ENCODE measurements at places on chromosomes 6 and 20.

GRCh38 chr20:22908944-22909343 lies 126.2 kb upstream of the SSTR4 start:
- peaks cover 2% of the 10 kb centered on the region for H3K27me3 ChIP-seq
- H3K36me3 ChIP-seq, result no peaks in the 10 kb centered on the region
- H3K4me1 ChIP-seq, result no peaks in the 10 kb centered on the region
- DNase-seq, result no peak
- H3K4me3 ChIP-seq, result no peak overlapping the region

DNA sequence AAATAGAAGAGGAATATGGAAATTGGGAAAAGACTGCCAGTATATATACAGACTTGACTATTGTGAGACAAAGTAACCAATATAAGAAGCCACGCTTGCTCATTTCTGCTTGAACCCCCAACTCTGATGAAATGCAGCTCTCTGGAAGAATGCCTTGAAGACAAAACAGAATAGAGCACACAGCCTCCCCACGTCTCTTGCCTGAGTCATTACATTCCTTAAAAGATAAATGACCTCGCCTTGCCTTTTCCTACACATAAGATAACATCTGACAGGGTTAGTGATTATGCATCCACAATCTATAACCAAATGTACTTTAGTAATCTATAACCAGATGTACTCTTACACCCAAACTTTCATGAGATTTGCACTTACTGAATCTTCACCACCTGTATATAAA lies 141.1 kb upstream of the EEF1E1 start:
- no peak overlapping the region for H3K4me3 ChIP-seq
- no peaks in the 10 kb centered on the region for H3K4me1 ChIP-seq
- H3K27ac ChIP-seq, result no peak overlapping the region
- DNase-seq, result no peak
- peaks cover 6% of the 10 kb centered on the region for H3K27me3 ChIP-seq

- no peak overlapping the region for H3K27ac ChIP-seq
- no peak for DNase-seq
- H3K36me3 ChIP-seq, result peaks cover 34% of the 10 kb centered on the region
- no peaks in the 10 kb centered on the region for H3K27me3 ChIP-seq
- no peak overlapping the region for H3K4me3 ChIP-seq
Observed at GRCh38 chr6:157885876-157886275, 62.8 kb downstream of the SNX9 start.

DNA sequence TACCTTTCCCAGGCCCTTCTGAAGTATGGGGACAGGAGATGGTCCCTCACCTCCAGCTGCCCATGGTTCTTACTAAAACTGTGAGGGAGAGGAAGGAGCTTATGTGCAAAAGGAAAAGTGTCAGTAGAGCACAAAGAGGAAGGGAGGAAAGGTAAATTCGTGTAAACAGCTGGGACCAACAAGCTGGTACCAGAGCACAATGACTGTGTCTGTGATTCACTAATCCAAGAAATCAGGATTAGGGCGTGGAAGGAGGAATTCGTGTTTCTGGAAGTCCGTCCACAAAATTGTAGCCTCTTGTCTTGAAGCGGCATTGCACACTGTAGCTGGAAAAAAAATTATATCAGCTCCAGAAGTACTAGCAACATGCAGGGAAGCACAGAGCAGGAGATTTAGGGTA lies 129.0 kb upstream of the RREB1 start:
- no peak overlapping the region for H3K27ac ChIP-seq
- no peaks in the 10 kb centered on the region for H3K36me3 ChIP-seq
- no peaks in the 10 kb centered on the region for H3K27me3 ChIP-seq
- no peaks in the 10 kb centered on the region for H3K4me1 ChIP-seq

- no peaks in the 10 kb centered on the region for H3K27me3 ChIP-seq
- no peak for DNase-seq
- no peaks in the 10 kb centered on the region for H3K4me1 ChIP-seq
- H3K27ac ChIP-seq, result no peak overlapping the region
- H3K36me3 ChIP-seq, result no peaks in the 10 kb centered on the region
Observed at GRCh38 chr6:17721671-17722070, 14.9 kb upstream of the NUP153 start.

GRCh38 chr6:11975353-11975977 lies 36.6 kb upstream of the HIVEP1 start:
- DNase-seq, result no peak
- H3K4me3 ChIP-seq, result no peak overlapping the region
- H3K4me1 ChIP-seq, result no peaks in the 10 kb centered on the region
- no peaks in the 10 kb centered on the region for H3K27me3 ChIP-seq
- no peak overlapping the region for H3K27ac ChIP-seq

DNA sequence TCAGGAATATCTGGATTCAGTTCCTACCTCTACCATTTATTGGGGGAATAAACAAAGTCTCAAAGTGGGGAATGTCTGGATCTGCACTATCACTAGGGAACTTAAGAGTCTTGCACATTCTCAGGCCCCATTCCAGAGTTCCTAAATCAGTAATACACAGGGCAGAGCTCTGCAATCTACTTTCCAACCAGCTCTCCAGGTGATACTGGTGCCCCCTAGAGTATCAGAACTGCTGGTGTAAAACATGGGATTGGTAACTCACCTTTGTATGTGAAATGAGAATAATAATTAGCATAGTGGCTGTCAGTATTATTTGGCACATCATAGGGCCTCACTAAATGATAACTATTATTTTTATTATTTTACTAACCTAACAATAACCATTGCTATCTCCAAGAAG lies 278.8 kb upstream of the IMPG1 start:
- H3K4me3 ChIP-seq, result no peak overlapping the region
- H3K27me3 ChIP-seq, result no peaks in the 10 kb centered on the region
- no peaks in the 10 kb centered on the region for H3K36me3 ChIP-seq
- peak; percentile 2 for DNase-seq
- no peak overlapping the region for H3K27ac ChIP-seq
- H3K4me1 ChIP-seq, result no peaks in the 10 kb centered on the region

DNA sequence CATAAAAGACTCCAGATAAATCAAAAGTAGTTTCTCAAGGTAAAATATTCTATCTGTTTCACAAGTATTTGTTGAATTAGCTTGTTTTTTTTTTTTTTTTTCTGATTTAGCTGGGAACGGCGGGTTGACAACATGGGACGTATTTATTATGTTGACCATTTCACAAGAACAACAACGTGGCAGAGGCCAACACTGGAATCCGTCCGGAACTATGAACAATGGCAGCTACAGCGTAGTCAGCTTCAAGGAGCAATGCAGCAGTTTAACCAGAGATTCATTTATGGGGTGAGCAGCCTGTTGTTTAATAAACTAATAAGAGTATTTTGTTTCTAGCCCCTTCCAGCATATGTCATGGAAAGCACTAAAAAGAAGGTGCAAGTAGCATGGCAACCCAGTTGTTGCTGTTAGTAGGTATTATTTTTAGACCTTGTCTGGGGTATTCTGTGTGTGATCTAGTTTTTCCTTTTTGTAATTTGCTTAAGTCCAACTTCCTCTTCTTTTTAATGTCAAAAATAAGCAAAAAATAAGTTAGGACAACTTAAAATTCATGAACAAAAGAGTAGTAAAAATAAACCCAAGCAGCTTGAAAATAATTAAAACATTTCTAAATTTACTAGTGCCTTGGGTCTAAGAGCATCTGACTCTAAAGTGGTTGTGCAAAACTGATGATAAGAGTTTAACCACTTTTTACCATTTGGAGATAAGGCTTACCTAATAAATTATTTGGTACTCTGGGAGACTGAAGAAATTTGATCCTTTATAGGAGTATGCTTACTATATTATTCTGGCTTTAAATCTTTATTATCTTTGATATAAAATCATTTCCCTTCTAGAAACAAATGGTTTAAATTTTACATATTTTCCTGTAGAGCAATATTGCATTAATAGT lies 70.8 kb upstream of the DYNLRB1 start:
- peaks cover 67% of the 10 kb centered on the region for H3K36me3 ChIP-seq
- no peak overlapping the region for H3K27ac ChIP-seq
- no peaks in the 10 kb centered on the region for H3K4me1 ChIP-seq
- H3K4me3 ChIP-seq, result no peak overlapping the region

- H3K4me3 ChIP-seq, result no peak overlapping the region
- H3K36me3 ChIP-seq, result peaks cover 2% of the 10 kb centered on the region
- no peak for DNase-seq
- H3K4me1 ChIP-seq, result peaks cover 20% of the 10 kb centered on the region
- no peaks in the 10 kb centered on the region for H3K27me3 ChIP-seq
Observed at GRCh38 chr6:42766163-42766670, 15.6 kb upstream of the BICRAL start.

- peaks cover 46% of the 10 kb centered on the region for H3K36me3 ChIP-seq
- no peak overlapping the region for H3K27ac ChIP-seq
- no peaks in the 10 kb centered on the region for H3K4me1 ChIP-seq
Observed at GRCh38 chr20:49149281-49150045, 38.7 kb downstream of the STAU1 start.

DNA sequence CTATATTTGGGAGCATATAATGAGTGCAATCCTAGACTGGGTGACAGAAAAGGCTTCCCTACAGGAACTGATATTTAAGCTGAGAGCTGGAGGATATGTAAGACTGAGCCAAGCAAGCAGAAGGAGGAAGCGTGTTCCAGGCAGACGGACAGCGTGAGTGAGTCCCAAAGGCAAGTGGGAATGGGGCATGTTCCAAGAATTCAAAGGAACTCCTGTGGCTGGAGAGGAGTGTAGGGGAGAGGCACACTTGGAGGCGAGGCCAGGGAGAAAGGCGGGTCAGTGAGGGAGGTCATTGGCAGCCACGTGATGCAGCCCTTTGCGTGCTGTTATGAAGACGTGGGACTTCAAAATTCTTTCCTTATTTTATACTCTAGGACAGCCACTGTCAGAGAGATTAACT lies 27.9 kb upstream of the SGK1 start:
- H3K4me1 ChIP-seq, result no peaks in the 10 kb centered on the region
- no peaks in the 10 kb centered on the region for H3K27me3 ChIP-seq
- H3K27ac ChIP-seq, result no peak overlapping the region
- no peak for DNase-seq
- H3K36me3 ChIP-seq, result no peaks in the 10 kb centered on the region

DNA sequence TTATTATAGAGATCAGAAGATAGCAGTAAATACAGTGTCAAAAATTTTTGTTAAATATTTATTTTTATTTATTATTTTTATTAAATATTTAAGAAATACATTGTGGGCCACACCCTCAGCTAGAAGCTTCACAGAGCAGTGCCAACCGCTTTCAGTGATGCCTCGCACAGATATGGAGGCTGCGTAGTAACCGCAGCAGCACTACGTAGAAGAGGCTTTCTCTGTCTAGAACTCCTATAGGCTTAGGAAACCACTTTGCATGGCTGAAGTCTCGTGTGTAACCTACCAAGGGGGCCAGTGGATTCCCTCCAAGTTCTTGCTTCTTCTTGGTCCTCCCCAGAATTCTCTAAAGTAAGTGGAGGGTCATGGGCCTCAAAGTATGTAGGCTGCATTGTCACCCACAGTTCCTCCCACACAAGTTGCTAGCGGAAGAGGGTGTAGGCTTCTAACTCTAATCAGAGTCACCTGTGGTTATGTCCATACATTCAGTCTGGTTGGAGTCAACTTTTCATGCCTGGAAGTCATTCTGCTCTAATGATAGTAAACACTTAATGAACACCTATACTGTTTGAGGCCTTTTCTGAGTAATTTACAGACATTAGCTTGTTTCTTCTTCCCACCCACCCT lies 285.6 kb downstream of the CDKAL1 start:
- no peaks in the 10 kb centered on the region for H3K4me1 ChIP-seq
- H3K27me3 ChIP-seq, result no peaks in the 10 kb centered on the region
- DNase-seq, result no peak
- no peak overlapping the region for H3K27ac ChIP-seq

DNA sequence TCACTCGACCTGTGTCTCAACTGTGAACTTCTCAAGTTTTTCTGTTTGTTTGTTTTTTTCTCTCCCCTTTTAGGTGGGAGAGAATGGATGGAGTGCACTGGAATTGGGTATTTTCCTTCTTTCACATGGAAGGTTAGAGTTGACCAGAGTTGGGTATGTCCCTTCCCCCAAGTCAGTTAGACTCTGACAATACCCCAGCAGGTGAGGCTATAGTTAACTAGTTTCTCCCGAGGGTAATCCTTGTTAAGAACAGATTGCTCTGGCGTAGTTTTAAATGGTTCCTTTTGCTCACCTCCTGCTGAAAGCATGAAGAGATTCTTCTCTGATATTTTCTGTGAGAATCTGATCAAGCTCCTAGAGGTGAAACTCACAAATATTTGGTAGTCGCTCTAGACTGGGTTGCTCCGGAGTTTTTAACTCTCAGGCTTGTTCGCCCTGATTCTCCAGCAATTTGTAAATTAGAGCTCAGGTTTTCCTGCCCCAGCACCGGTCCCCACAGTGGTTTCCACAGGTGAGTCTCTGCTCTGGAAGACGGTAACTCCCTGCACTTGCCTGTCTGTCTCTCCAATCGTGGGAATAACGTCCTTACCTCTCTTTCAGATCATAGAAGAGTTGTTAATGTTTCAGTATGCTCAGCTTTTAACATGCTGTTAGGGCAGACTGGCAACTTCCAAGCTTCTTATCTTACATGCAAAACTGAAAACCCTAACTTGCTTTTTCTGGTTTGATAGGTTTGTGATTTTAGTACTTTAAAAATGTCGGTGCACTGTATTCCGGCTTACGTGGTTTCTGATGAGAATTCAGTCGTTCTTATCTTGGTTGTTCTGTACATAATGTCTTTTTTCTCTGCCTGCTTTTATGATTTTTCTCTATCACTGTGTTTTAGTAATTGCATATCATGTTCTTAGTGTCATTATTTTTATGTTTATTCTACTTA lies 111.2 kb upstream of the HIVEP1 start:
- no peaks in the 10 kb centered on the region for H3K4me1 ChIP-seq
- DNase-seq, result no peak
- no peak overlapping the region for H3K27ac ChIP-seq
- H3K36me3 ChIP-seq, result no peaks in the 10 kb centered on the region
- no peaks in the 10 kb centered on the region for H3K27me3 ChIP-seq
- peak overlapping the region; percentile 3 for H3K4me3 ChIP-seq

- no peak overlapping the region for H3K4me3 ChIP-seq
- H3K27ac ChIP-seq, result no peak overlapping the region
- DNase-seq, result no peak
- peaks cover 18% of the 10 kb centered on the region for H3K27me3 ChIP-seq
Observed at GRCh38 chr6:133248241-133249001, 7.3 kb downstream of the EYA4 start.

DNA sequence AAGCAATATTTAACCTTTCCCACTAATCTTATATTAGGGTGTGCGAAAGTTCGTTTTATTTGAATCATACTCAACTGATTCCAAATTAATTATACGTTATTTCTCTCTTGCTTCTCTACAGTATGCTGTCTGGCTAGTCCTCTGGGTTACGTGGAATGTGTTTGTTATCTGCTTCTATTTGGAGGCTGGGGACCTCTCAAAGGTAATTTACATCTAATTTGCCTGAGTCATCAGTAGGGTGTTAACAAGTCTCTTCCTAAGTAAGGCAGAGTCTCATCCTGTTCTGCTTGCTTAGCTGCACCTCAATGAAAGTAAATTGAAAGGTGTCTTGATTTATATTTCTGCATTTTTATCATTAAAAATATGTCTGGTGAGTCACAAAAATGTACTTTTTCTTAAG lies 551.5 kb downstream of the NKAIN2 start:
- no peak for DNase-seq
- H3K27me3 ChIP-seq, result no peaks in the 10 kb centered on the region
- H3K36me3 ChIP-seq, result no peaks in the 10 kb centered on the region
- no peaks in the 10 kb centered on the region for H3K4me1 ChIP-seq

All from large intestine (tissue), 12 donors.